Activated CD4-positive, alpha-beta T cell treated with anti-CD3 and anti-CD28 coated beads for 24 hours (primary cell): ENCODE measurements at places on chromosomes 11 and 22.
A peak's percentile ranks its signal among the peaks of the same experiment; 100 is the strongest.

GRCh38 chr22:45533703-45534102 lies 31.0 kb downstream of the FBLN1 start:
- DNase-seq = no peak

- DNase-seq = no peak
Measured at GRCh38 chr11:132245403-132246385, 875.3 kb downstream of the NTM start.

- no peak for DNase-seq
Measured at GRCh38 chr11:37230865-37231264, 632.8 kb upstream of the RAG2 start.

- DNase-seq = no peak
Measured at GRCh38 chr11:97990162-97990920, 1030.4 kb upstream of the CNTN5 start.

- DNase-seq = no peak
Measured at GRCh38 chr11:3221408-3222002, 2.9 kb upstream of the MRGPRG start.

GRCh38 chr11:58616594-58616993 lies 5.9 kb upstream of the CNTF start:
- no peak for DNase-seq

- no peak for DNase-seq
Measured at GRCh38 chr11:45298718-45299117, 12.6 kb upstream of the SYT13 start.

DNA sequence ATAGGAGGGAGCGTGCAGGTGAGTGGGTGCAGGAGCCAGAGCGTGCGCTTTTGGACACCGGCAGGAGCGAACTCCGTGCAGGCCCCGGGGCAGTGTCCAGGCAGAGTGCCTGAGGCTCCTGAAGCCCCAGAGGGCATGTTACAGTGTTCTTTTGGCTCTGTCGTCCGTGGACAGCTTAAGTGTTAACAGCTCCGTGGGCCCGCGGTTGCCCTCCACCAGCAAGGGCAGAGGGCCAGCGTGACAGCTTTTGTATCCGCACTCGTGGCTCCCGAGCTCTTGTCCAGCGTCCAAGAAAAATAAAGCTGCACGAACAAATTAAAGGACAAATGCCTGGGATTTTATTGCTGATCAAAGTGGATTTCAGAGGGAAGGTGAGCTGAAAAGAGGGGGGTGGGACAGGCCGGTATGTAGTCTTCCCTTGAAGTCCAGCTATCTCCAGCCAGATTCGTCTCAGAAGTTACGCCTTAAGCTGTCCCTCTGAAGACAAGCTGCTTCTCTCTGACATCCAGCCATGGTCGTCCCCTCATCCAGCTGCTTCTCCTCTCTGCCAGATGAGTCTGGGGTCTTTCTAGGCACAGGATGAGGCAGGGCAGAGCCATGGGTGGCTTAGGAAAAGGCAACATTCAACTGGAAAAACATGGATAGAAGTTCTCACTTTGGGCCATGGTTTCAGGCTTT lies 968 bp upstream of the TMEM109 start:
- no peak for DNase-seq

DNA sequence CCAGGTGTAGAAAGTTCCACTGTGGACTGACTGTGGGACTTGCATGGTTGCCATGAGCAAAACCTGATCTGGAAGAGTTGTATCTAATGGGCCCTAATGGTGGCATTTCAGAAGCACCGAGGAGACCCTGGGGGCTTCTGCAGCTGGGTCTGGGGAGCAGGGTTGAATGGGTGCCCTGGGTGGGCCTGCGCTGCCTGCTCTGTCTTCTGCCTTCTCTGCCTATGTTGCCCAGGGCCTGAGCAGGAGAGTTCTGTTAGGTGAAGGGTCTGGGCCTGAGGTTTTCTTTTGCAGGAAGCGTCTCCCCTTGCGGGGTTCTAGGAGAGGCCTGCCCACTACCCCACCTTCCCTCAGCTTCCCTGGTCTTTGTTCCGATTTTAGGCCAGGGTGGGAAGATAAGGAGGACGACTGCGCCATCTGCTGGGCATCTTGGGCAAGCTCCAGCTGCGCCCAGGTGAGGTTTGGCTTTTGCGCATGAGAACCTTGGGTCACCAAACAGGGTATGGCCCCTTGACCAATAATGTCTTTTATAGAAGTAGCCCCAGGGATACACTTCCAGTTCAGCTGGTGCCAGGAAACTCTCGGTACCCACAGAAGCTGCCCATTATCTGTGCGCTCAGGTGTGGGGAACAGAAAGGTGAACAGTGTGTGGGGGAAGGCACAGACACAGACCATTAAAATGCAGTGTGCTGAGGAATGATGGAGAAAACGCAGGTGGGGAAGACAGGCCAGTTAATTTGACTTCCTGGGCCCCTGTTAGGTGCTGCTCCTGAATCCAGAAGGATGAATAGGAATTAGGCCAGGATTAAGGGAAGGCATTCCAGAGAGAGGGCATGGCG lies 23.2 kb downstream of the COMMD9 start:
- DNase-seq = peak; percentile 58

GRCh38 chr11:29334776-29335130 lies 682.1 kb downstream of the KCNA4 start:
- DNase-seq = no peak

- no peak for DNase-seq
Measured at GRCh38 chr11:114623720-114624119, 28.1 kb upstream of the NXPE4 start.

DNA sequence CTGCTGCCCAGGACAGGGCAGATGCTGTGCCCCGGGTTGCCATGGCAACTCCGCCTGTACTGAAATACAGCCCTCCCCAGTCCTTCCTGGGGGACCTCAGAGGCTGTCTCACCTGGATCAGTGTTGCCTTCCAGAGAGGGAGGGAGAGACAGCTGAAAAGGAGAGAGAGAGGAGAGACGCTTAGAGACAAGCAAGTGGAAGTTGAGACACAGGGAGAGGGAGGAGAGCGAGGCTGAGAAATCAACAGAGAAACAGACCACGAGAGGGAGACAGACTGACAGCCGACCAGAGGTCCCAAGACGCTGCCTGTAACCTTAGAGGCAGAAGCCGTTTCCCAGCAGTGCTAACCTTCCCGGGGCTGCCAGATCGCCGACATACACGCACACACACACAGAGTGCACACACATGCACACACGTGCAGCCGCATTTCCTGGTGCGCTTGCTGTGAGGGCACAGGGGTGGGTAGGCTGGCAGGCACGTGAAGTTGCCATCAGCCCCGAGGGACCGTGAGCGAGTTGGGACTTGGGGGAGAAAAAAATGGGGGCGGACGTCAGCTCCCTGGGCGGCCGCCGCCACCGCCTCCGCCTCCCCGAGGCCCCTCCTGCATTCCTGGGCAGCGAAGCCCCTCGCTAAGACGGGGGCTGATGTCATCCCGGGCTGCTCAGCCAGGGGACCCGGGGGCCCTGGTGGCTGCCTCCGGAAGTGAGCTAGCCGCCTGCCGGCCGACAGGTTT lies 88.6 kb upstream of the CRYBB3 start:
- DNase-seq = peak; percentile 30

DNA sequence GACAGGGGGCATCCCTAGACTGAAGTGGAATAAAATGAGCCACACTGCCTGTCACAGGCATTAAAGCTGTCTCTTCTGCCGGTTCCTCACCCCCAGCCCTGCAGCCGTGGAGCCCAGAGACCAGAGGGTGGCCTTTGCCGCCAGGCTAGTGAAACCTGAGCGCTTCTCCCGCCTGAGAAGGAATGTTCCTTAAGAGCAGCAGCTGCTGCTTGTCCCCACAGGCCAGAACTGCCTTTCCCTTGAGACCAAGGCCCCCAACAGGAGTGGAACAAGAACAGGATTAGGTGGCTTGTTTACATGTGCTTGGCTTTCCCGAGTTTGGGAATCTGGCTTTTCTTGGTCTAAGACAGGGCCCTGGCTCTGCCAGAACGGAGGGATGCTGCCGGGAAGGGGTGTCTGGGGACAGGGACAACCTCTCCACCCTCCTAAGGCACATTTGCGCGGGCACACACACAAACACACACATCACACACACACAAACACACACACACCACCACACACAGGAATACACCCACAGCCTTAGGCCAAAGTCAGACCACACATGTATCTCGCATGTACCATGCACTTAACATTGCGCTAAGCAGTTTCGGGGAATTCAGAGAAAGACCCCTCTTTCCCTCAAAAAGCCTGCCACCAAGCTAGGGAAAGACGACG lies 91.8 kb downstream of the FEZ1 start:
- DNase-seq = no peak

DNA sequence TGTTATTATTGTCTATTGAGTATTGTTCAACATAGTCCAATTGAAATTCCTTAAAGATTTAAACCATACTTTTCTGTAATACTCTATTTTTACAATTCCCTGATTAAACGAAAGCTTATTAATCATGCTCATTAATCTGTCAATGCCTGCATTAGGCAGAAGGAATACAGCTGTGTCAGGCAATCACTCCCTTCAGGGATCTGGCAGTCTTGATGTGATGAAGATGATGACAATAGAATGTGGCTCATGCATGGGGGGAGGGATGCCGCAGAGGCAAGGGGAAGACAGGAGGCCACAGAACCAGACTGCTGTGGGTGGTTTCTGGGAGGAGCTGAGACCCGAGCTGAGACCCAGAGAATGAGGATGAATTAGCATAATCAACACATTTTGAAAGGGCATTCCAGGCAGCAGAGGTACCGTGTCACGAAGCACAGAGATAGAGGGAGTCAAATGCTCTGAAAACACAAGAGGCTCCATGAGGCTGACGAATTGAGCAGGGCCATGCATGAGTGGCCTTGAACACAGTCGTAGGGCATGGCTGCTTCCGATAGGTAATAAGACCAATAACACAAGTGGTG lies 1075.5 kb downstream of the OPCML start:
- DNase-seq = no peak

- no peak for DNase-seq
Measured at GRCh38 chr22:49958931-49959781, 1.4 kb upstream of the PIM3 start.

- DNase-seq = no peak
Measured at GRCh38 chr11:38256436-38256835, 1658.4 kb upstream of the RAG2 start.

GRCh38 chr11:47768101-47768612 lies 1.0 kb upstream of the FNBP4 start:
- DNase-seq = no peak

- DNase-seq = no peak
Measured at GRCh38 chr11:57386178-57386940, 4.1 kb downstream of the PRG2 start.

DNA sequence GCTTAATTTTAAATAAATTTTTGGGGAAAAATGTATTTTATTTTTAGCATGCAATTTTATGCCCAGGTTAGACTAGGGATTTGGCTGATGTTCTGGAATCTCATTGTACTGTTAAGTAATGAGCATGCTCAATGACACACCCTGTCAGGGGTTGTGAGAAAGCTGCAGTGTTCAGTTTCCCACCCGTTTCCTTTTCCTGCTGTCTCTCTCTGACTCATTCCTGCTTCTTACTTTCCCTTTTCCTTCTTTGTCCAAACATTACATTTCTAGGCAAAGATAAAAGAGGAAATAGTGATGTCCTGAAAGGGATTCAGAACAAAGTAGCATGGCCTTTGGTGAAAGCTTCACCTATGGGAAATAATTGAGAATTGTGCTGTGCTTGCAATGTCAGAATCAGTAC lies 22.7 kb downstream of the OOSP3 start:
- DNase-seq = no peak

- no peak for DNase-seq
Measured at GRCh38 chr22:39433476-39434242, 23.2 kb upstream of the MGAT3 start.

DNA sequence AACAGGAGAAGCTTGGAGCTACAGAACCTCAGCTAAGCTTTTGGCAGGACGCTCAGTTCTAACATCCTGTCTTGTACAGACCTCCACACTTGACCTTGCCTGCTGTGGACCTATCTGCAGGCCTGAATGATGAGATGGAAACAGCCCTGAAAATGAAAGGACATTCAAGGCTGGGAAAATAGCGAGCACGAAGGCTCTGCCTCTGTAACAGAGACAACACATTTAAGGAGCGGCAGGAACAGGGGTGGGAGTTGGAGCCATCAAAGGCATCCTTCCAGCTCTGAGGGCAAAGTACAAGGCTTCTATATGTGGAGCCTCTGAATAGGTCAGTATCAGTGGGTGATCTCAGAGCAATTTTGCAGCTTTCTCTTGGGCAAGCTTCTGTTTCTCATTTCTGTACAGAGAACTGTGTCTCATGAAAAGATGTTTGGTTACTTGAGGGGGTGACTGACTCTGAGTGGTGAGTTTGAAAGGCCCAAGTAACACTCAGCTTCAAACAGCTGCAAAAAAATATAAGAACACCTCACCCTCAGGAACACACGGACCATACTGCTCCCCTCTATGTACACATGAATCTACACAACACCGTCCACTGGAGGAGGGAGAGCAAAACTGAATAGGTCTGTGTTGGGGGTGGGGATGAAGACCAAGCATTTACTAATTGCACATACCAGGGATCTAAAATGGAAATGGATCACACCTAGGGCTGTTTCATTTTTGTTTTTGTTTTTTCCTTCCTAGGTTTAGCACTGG lies 101.6 kb downstream of the CCDC81 start:
- no peak for DNase-seq

GRCh38 chr22:46087816-46088277 lies 62.5 kb upstream of the PPARA start:
- DNase-seq = no peak

DNA sequence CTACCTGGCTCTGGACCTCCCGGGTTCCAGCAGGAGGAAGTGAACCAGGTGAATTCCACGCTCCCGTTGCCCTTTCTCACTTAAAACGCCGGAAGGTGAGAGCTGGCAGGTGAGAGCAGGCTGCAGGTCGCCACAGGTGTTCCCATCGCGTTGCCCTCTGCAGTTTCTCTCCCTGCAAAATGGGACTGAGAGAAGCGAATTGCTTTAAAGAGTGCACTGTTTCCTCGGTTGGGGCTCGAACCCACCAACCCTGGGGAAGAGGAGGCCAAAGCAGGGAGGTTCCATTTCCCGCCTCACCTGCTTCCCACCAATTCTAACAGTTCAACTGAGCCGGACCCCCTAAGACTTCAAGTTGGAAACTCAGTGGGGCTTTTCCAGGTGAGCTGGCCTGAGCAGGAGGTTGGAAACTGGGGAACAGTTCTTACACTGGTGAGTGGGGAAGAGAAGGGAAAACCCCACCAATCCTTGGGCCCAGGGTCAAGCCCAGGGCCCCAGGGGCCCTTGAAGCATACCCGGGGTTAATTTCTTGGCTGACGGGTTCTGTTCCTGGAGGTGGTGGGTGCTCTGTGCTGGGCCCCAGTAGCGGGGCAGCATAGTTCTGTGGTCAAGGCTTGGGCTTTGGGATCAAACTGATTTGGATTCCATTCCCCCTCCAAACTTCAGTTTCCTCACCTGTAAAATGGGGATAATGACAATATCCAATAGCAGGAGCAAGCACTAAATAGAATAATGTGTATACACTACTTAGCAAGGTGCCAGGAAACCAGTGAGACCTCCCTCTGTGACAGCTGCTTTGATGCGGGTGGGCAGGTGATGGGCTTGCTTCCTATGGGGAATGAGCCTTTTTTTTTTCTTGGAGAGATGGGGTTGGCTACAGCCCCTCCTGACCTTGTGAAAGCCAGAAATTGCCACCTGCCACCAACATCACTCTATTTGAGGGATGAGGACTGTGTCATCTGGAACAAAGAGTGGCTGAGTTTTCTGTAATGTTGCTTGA lies 788 bp downstream of the CD82 start:
- no peak for DNase-seq

GRCh38 chr22:43831561-43832392 lies 19.7 kb upstream of the EFCAB6 start:
- DNase-seq = no peak
